ENCODE measurements at places on chromosomes 11 and 22.

DNA sequence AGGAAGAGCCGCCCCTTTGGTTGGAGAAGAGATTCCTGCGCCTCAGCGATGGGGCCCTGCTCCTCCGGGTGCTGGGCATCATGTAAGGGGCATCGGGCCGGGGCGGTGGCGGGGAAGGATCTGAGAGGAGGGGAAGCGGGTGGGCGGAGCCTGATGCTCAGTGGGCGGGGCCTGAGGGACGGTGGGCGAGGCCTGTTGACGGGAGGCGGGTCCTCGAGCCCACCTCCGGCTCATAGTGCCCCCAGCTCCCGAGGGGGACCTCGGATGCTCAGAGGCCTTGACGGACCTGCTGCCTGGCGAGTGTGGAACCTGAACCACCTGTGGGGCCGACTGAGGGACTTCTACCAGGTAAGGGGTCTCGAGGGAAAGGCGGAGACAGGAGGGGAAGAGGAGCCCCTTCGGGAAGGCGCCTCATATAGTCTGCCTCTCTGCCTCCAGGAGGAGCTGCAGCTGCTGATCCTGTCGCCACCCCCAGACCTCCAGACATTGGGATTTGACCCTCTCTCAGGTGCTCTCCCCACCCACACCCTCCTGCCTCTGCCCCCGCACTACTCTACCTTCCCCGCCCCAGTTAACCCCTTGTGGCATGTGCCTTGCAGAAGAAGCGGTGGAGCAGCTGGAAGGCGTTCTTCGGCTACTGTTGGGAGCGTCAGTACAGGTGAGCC lies 799 bp downstream of the CCDC88B start:
- DNase-seq, result peak; percentile 84

DNA sequence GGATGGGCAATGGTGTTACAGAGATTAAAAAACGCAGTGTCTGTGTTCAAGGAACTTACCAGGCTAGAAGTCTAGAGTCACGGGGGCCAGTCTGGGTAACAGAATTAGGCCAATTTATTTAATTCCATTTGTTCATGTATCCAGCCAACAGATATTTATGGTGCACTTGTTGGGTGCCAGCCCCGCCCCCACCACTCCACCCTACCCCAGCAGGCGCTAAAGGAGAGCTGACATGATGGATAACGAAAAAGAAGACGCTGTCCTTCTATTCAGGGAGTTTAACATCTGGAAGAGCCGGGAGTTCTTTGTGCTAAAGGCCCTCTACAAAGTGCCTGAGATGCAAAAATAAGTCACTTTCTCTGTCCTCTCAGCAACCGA lies 1.1 kb upstream of the BMAL1 start:
- DNase-seq, result no peak

GRCh38 chr11:2483426-2483825 lies 38.6 kb downstream of the KCNQ1 start:
- no peak for DNase-seq

- DNase-seq, result no peak
Measured at GRCh38 chr11:87879118-87879517, 296.1 kb downstream of the RAB38 start.

GRCh38 chr22:49977578-49977977 lies 17.0 kb downstream of the PIM3 start:
- no peak for DNase-seq

DNA sequence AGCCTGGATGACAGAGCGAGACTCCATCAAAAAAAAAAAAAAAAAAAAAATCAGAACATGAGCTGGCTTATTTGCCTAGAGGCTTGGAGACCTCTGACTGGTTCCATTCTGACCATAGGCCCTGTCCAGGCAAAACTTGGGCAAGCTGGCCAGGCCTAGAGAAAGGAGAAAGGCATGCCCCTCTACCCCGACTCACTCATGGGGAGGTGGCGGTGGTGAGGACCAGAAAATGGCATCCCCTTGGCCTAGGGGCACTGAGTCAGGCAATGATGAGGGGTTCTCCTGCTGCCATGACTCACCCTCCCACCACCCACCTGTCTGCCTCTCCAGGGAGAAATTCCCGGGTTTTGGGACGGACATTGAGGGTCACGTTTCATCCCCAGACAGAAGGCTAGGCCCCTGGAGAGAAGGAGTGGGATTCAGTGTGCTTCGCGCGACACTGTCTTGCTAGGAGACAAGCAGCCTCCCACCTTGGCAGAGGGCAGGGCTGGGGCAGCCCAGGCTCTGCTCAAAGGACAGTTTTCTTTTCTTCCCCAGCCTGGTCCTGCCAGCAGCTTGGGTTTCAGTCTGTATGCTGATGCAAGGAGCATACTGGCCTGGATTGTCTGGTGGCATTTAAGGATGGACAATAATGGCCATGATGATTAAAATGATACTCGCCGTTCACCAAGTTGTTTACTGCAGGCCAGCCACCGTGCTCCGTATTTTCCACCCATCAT lies 17.2 kb downstream of the TOB2 start:
- DNase-seq, result no peak

DNA sequence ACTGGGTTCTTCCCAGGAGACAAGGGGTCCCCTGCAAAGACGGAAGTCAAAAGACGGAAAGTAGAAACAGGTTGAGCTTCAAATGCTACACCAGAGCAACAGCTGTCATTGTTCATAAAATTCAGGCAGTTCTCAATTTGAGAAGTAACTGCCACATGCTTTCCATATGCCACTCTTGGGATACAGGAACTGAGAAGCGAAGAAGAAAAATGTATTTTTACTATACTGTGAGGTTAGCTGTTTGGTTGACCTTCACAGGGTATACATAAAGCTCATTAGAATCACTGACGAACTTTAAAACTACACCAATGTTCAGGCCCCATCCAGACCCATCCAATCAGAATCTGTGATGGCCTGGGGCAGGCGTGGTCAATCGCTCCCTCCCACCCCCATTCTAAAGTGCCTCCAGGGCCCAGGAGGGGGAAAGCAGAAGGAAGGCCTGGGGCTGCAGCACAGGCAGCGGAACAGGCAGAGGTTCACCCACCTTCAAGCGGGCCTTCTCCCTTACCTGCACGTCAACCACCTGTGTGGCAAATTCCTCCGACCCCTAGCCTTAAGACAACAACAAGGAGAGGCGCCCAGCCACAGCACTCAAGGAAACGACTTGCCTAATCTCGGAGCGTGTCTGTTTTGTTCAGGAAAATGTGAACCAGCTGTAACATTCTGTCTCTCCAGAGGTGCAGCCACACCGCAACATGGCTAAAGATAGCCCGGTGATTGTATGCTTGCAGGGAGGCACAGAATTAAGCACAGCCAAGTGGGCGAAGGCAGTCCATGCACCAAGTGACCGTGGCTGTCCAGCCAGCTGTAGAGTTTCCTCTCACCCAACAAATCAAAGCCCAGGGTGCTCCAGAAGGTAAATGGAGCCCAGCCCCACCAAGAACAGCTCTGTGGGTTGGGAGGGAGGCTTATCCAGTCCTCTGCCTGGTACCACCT lies 82.6 kb downstream of the MICAL3 start:
- DNase-seq, result no peak

DNA sequence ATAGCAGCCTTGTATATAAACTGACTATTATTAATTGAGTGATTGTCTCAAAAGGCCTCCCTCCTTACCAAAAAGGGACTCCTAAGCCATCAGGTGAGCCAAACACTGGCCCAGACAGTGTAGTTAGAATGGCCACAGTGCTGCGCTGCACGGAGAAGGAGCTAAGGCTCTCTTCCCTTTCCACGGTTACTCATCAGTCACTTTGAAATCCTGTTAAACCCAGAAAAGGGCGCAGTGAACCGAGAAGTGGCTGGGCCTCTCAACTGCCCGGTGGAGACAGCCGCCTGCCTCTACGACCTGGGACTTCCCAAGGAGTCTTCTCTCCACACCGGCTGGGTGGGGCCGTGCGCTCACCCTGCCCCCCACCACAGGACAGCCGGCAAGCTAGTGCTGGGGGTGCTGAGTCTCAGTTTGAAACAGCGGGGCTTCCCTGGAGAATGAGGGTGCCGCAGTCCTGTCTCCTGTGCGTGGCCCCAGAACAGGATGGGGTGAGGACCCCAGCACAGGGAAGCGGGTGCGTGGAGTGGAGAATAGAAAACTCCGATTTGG lies 1.3 kb downstream of the MYH9 start:
- DNase-seq, result peak; percentile 60

DNA sequence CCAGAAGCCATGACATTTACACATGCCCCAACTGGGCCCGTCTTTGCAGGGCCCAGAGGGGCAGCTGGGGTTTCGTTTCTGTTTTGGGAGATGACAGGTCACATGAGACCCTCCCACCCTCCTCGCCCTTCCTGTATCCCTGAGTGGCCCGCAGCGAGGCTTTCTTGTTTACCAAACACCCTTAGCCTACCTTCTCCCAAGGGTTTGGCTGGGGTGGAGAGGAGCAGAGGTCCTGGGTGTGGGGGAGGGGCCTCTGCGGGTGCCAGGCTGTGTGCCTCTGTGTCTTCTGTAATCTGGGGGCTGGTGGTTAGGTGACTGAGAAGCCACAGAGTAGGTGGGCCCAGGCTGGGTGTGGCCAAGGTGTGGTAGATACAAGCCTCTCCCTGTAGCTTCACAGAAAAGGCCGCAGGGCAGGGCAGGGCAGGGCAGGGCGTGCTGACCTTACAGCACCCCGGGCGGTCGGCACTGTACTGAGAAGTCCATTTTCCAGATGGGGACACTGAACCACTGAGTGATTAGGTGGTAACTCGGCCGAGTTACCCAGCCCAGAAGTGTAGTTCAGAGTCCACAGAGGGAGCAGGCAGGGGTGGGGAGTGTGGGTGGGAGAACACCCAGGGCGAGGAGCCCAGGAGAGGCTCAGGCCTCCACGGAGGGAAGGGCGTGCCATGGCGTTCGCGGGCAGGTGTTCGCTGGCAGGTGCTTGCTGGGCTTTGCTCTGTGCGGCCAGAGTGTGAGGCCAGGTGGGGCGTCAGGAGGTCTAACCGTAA lies 8.7 kb downstream of the PRR5 start:
- peak; percentile 48 for DNase-seq

- DNase-seq, result no peak
Measured at GRCh38 chr11:113446112-113446511, 29.1 kb downstream of the DRD2 start.

GRCh38 chr22:37259540-37260029 lies 15.5 kb upstream of the RAC2 start:
- DNase-seq, result no peak

DNA sequence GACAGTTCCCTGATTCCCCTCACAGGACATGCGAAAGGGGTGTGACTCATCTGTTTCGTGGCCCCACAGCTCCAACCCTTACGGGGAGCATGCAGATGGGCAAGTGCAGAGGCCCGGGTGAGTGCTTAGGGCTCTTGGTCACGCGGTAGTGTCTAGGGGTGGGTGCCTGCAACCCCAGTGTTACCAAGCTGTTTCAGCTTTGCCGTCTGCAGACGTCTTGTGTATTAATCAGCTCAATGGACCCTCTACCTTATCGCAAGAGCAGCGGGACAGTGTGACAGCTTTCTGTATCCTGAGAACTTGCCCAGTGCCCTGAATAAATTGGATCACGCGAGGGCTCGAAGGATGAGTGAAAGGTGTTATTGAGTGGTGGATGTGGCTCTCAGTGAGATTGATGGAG lies 816.4 kb upstream of the ANO3 start:
- no peak for DNase-seq

DNA sequence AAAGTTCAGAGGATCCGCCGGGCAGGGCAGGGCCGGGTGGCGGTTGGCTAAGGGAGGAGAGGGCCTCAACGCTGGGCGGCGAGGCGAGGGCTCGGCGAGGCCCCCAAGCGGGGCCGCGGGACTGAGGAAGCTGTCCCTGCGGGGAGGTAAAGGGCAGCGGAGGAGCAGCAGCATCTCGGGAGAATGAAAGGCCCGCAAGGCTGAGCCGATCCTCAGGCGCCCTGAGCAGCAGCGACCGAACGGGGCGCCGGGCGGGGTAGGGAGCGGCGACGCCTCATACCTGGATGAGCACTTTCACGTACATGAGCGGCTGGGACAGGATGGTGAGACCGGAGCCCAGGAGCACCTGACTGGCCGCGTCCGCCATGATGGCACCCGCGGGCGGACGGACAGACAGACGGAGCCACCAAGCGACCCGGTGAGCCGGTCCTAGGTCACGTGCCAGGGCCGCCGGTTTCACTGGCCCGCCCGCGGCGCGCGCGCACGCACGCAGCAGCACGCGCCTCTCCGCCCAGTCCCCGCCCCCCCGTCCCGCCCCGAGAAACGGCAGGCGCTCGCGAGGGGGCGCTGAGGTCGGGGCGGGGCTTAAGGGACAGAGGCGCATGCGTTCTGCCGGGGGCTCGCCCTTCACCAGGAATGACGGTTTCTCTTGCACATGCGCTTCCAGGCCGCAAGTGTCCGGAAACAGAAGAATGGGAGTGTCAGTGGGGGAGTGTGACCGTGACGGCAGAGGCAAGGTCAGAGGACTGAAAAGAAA lies at the start of gene MTCH2:
Gene MTCH2 (minus strand): TSS at position 461 of the 757 bp plus-strand sequence. CDS start 94 bp downstream, at position 367.
- peak; percentile 88 for DNase-seq

DNA sequence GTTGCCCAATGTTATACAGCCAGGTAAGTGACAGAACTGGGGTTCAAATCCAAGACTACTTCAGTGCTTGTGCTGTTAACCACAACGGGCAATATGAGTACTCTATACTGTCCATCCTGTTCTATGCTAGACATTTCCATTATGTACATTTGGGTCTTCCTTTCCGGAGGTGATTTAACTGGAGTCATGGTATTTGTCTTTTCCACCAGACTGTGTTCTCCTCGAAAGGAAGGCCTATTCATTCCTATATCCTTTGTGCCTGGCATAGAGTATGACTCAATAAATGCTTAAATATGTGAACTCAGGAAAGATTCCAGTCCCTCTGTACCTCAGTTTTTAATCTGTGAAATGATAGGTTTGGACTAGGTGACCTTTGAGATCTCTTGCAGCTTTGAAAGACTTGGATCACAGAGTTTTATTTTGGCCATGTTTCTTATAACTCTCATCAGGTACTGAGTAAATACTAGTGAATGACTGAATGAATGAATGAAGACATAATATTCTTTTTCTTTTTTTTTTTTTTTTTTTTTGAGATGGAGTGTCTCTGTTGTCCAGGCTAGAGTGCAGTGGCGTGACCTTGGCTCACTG lies 6.6 kb downstream of the RNF121 start:
- DNase-seq, result no peak

DNA sequence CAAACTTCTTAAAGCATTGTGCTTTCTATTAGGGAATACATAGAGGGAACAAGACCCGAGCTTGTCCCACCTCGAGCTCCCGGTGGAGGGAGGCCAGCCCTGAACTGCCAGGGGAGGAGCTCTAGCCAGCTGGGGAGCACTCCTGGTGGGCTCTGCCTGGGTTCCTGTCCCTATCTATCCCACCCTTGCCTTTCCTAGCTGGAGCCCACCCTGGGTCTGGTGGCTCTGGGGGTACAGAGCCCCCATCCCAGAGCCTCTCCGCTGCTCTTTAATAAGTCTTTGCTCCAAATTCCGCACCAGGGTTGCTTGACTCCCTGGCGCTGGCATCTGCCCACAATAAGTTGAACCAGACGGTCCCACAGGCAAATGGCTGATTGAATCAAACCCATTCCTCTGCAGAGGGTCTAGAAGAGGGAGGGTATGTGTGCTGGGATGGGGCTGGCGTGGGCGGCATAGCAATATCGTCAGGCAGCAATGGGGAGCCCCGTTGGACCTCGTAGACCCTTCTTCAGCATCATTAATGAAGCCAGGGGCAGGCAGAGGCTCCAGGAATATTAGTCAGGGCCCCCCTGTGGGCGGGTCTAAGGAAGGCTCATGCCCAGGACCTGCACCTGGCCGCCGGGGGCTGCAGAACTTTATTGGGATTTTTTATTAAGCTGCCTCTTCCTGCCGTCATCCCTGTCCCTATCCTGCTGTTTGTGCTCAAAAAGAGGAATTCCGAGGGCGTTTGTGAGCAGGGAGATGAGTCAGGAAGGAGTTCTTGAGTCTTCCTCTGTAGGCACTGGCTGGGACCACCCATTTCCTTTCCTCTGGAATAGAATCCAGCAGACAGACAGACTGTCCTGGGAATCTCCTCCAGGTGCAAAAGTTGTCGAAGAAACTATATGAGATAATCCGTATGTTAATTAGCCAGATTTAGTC lies 38.5 kb upstream of the RIC3 start:
- DNase-seq, result no peak

Data from GM12892 (cell line).